ENCODE measurements at places on chromosomes 7 and 10. TPM values are rescaled to one million over a fixed set of nuclear protein-coding genes. Genes with fewer than 3 reads are reported as not detected.

The KCNMA1 gene
- 8.4 TPM for total RNA-seq

The BAMBI gene
- total RNA-seq, result 51.3 TPM

The PRKCQ gene
- 6.3 TPM for total RNA-seq

The PLCE1 gene
- 0.80 TPM for total RNA-seq

The NRG3 gene
- total RNA-seq, result not detected

The TAS2R4 gene
- not detected for total RNA-seq

The CRTAC1 gene
- not detected for total RNA-seq
